CD4-positive, CD25-positive, alpha-beta regulatory T cell (primary cell): ENCODE measurements at places on chromosomes 12 and 14.

- no peak for DNase-seq
Measured at GRCh38 chr14:103196716-103197115, 73.5 kb downstream of the TNFAIP2 start.

DNA sequence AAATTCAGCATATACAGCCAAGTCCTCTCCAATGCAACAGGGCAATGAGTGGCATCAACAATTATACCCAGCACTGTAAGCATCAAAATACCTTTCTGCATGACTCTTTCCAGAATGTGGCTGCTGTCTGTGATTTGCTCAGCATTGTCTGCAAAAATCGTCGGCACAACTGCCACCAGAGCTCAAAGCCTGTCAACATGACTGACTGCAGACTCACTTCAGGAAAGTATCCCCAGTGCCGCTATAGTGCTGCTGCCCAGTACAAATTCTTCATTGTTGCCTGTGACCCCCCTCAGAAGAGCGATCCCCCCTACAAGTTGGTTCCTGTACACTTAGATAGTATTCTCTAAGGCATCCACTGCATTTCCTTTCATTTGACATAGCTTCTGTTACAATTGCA lies 735 bp downstream of the RNASE6 start:
- no peak for DNase-seq

DNA sequence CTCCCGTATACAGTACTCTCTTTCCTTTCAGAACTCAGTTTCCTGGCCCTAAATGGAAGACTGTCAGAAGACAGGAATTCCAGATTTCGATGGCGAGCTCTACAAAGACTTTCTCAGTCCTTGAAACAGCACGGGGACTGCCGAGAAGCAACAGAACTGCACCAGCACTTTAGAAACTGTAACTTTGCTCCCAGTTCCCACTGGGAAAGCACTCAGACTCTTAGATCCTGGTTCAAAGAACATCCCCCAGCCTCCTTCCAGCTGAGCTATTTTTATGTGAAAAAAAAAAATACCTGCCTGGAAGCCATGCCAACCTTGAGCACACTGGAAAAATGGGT lies 1.8 kb downstream of the PXN start:
- DNase-seq, result no peak

- DNase-seq, result no peak
Measured at GRCh38 chr12:132043216-132043615, 93.5 kb downstream of the EP400 start.

- DNase-seq, result no peak
Measured at GRCh38 chr12:100493396-100494012, 19.8 kb downstream of the NR1H4 start.

DNA sequence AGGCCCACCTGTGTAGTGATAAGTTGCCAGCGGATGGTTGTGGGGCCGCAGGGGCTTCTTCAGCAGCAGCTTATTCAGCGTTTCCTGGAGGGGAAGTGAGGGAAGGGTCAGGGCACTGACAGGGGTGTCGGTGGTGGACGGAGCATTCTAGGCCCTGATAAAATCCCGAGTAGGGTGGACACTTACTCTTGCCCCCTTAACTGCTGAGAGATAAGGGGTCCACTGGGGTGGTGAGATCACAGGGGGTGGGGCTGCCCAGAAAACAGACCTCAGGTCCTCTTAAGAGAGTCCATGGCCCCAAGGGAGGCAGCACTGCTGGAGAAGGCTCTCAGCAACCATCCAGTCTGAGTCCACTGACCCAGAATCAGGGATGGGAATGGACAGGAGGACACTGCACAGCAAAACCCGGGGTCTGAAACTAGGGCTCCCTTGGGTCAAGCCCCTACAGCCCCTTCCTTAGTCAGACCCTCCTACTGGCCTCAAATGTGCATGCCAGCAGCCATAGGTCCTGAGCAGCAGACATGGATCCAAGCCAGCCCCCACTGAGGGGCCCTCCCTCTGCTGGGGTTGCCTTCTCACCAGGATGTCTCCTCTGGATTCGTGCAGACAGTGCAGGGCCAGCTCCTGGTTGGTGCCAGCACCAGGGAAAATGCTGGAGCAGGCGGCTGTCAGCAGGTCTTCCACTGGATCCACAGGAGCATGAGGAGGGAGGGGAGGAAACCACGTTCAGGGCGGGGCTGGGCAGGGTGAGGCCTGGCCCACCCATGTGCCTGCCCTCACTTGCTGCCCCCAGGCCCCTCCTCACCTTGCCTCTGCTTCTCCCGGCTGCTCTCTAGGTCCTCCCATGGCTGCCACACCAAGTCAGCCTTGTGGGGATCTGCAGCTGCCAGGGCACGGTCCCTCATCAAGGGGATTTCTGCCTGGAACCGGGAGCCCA lies 12.1 kb upstream of the PNMA1 start:
- DNase-seq, result no peak

GRCh38 chr14:73027984-73028383 lies 1.1 kb upstream of the ZFYVE1 start:
- DNase-seq, result no peak

DNA sequence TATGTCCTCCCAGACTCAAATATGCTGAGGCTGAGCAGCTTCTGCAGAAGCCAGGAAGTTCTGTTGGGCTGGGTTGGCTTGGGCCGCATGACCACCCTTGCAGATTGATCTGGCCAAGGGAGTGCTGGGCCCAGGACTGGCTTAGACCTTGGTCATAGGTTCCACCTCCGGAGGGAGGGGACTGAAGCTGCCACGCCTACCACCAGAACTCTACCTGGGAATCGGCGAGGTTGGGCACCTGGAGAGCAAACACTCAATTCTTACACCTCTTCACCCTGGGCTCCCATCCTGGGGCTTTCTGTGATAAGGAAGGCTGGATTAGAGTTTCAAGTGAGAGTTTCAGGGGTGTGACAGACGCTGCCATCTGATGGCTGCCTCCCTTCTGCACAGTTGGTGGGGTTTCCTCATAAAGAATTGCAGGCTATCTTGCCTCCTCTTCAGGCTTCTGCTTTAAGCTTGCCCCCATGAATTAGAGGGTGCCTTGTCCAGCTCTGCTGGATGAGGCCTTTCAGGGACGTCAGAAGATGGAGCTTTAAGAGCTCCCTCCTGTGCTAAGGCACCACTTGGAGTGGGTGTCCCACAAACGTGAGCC lies 5.8 kb downstream of the SLC24A4 start:
- DNase-seq, result no peak

- DNase-seq, result no peak
Measured at GRCh38 chr12:78037707-78038106, 207.0 kb downstream of the NAV3 start.

GRCh38 chr12:120321382-120322202 lies 6.0 kb downstream of the PLA2G1B start:
- DNase-seq, result no peak

DNA sequence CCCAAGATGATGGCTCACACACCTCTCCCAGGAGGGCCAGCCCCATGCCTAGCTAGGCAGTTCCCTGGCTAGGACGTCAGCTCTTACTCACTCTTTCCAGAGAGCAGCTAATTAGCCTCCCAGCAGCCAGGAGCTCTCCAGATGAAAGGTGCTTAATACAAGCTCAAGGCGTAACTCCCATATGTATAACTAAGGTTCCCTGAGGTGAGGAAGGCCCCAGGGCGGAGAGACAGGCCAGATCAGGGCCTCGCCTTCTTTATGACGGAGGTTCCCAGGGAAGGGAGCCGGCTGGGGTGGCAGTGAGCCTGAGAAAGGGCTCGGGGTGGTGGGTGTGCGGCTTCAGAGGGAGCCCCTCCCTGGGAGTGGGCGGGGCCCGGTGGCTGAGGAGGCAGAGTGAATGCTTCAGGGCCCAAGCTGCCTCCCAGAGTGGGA lies 26.4 kb upstream of the ZFP36L1 start:
- no peak for DNase-seq

DNA sequence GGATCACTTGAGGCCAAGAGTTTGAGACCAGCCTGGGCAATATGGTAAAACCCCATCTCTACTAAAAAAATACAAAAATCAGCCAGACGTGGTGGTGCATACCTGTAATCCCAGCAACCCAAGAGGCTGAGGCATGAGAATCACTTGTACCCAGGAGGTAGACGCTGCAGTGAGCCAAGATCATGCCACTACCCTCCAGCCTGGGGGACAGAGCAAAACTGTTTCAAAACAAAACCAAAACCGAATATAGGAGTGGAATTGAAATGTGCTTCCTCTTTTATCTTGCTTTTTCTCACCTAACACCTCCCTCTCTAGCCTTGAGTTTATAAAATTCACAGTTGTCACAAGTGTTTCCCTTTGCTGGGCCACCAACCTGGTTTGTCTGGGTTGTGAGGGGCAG lies 181.9 kb downstream of the PAH start:
- DNase-seq, result peak; percentile 3

DNA sequence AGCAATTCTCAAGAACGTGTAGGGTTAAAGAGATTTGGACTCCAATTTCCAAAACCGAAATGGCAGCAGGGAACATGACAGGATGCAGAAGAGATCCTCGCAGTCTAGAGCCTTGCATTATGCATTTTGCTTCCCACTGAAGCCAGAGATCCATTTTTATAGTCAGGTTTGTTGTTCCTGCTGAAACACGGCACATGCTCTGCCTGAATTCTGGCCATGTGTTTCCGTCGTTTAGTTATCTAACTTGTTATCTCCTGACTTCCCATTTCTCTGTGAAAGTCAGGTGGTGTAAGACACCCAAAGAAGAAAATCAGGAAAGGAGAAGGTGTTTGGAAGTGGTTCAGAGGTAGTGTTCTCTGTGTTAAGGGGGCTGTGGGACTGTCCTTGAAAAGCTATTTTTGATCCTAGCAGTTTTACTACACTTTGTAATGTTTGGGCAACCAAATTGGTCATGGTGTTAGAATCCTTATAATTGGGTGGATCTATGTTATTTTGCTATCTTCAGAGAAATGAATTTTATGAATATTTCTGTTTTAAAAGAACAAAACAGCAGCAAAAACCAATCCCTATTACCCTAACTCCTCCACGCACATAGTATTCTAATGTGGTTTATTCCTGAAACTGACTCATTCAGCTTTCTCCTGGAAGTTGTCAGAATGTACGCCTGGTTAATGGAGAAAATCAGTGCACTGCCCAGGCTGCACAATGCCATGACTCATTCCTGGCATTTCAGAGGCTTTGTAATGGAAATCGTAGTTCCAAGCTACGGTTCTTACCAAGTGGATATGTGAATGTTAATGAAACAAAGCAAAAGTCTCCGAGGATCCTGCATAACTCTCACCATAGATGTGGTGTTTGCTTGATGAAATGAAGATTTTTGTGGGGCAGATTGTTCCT lies 110.1 kb downstream of the SAMD4A start:
- no peak for DNase-seq

GRCh38 chr12:66587912-66588311 lies 91.0 kb downstream of the GRIP1 start:
- no peak for DNase-seq
